NCI-H1105 treated with DMSO at 0.1 percent for 48 hours (cell line): ENCODE measurements at places on chromosomes 3 and 15.

GRCh38 chr3:149316437-149316836 is 17.0 kb downstream of the TM4SF18 start:
- no peak for DNase-seq

GRCh38 chr3:193929921-193930646 is 205.9 kb upstream of the HES1 start:
- no peak for DNase-seq

- DNase-seq: no peak
Measured at GRCh38 chr3:155462672-155463071, 169.2 kb upstream of the STRIT1 start.

DNA sequence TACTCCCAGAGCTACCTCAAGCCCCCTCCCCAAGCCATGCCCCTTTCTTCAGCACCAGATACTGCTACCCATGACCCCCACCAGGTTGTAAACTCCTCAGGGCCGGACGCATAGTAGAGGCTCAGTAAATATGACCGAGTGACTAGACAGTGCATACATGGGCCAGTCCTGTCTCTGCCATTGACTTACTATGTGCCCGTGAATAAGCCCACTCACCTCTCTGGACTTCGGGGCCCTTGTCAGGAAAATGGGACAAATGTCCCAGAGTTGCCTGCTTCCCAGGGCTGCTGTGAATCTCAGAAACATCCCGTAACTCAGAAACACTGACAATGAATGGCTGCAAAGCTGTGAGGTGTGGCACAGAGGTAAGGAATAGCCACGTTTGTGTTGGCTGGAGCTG is 48.2 kb upstream of the FGD5 start:
- DNase-seq: no peak

DNA sequence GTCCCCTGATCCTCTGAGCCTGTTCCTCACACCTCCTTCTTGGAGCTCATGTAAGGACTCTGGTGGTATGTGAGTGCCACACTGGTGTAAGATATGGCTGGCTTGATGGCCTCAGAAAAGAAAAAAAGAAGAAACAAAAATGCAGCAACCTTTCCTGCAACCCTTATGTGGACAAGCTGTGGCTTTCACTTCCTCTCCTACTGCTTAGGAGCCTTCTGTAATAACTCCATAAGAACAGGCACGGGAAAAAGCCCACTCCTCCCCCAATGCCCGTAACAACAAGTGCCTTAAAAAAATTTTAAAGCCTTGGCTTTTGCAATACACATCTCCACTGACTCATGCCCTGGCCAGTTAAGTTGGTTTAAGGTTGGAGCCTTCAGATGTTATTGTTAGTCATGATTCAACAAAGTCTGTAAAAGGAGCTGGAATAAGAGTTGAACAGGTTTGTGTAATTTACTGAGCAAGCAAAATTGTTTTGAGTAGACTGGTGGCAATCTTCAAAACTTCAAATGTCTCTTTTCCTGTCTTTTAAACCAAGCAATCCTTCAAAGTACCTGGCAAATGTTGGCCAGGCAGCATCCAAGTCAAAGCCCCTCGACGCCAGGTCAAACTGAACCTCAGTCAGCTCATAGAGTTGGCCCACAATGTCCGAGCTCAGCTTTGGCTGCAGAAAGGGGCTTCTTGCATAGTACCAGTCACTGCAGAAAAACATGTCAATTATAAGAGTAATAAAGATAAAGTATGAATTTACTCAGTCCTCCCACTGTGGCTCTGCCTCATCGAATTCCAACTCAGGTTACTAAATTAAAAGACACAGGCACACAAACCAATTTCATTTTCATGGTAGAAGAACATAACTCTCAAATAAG is 22.9 kb downstream of the FYCO1 start:
- DNase-seq: no peak

DNA sequence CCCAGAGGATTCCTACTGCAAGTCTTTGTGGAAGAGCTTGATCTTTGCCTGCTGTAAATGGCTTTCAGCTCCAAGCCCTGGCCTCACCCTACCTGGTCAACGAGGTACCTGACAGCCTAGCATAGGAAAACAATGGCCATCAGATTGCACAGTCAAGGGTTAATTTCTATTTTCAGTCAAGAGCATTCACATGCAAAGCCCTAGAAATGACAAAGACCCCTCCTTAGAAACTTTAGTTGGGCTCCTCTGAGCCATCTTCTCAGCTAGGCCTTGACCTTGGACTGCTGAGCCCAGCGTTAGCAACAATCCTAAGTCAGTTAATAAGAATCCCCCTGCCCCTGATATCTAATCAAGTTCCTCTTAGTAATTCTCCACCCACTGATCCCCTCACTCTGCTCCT is 18.5 kb downstream of the MESD start:
- no peak for DNase-seq

DNA sequence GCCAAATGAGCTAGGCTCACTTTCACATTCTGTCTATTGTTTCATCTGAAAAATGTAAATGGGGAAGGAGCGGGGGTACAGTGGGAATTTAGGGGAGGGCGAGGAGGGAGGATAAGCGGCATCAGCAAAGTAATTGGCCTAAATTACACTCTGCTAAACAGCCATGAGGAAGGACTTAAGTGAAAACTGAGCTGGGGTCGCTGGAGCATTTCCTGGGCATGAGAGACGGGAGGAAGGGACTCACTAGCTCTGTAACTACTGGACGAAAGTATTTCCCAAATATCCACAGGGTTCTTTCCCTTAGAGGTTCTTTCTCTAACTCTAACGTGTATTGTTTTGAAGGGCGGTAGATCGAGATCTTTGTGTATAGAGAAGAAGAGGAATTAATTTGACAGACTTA is 418.0 kb downstream of the SOX2 start:
- DNase-seq: no peak

- no peak for DNase-seq
Measured at GRCh38 chr3:137820366-137820765, 56.3 kb downstream of the SOX14 start.

- DNase-seq: no peak
Measured at GRCh38 chr3:44330444-44330843, 8.1 kb upstream of the TCAIM start.

DNA sequence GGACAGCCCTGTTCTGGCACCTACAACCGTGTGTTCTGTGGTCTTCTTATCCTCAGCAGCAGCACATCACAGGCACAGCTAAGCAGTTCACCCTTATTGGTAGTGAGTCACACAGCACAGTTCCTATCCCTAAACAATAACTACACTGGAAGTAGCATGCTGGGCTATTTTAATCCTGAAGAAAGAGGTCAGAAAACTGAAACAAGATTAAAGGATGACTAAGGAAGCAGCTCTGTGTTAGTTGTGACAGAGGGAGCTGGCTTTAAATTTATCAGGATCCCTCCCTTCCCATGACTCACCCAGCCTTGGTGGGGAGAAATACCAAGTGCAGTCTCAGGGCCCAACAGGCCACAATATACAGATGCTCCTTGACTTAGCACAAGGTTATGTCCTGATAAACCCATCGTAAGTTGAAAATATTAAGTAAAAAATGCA is 144.3 kb downstream of the ERC2 start:
- no peak for DNase-seq

GRCh38 chr3:150251187-150252062 is 156.7 kb upstream of the TSC22D2 start:
- DNase-seq: no peak

DNA sequence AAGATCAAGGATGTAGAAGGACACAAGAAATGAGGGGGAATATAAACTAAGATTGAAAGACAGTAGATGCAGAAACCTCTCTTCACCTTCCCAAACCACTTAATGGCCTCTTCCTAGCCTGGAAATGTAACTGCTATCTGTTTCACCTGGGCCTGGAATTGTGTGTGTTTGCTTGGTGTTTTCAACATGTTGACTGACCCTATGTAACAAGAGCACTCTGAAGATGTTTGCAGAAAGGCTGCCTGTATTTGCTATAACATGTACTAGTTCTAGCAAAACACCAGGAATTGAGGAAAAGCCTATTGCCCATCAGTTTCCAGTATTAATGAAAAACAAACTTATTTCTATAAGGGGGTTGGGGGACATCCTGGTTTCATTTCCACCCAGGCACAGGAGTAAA is 248.3 kb downstream of the WDR72 start:
- no peak for DNase-seq

- no peak for DNase-seq
Measured at GRCh38 chr3:147654827-147655226, 245.7 kb downstream of the ZIC1 start.

GRCh38 chr3:125202197-125202596 is 10.4 kb downstream of the SLC12A8 start:
- DNase-seq: no peak

DNA sequence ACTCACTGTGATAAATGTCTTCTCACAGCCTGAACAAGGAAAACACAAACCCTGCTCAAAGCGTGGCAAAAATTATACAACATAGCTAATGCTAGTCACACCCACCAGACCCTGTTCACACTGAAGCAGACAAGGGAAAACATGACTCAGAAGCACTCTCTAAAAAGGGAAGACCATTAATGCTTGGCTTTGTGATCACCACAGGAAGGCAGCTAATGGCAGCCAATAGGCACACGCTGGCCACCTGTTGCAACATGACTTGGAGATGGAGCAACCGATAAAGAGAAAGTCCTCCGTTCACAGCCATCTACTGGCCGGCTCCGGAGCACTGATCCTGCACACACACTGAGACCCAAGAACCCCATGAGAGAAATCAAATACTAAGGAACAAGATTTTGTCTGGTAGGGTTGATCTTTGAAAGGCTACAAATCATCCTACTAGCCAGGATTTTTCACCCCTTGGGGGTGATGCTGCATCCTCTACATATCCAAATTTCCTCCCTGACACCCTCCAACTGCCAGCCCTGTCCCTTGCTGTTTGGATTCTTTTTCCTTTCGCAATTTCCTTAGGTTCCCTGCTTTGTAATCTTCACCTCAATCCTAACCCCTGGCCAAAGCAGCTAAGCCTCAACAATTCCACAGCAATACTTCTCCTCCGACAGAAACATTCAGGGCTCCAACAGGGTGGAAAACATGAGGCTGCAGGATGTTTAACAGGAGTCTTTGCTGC is 3.2 kb downstream of the ZXDC start:
- peak; percentile 79 for DNase-seq

DNA sequence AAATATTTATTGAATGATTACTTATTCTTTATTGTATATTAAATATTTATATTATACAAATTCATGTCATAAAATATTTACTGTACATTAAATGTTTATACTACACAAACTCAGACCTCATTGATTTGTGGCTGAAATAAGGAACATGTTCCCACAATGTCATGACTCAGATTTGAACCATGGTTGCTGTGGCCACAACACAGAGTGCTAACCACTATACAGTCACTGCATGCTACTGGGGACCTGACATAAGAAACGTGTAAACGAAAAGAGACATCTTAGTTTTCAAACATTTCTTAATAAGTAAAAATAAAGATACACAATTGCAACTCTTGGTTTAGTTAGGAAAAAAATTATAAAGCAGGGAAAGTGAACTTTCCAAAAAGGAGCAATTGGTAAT is 99.1 kb upstream of the AGTR1 start:
- DNase-seq: no peak

DNA sequence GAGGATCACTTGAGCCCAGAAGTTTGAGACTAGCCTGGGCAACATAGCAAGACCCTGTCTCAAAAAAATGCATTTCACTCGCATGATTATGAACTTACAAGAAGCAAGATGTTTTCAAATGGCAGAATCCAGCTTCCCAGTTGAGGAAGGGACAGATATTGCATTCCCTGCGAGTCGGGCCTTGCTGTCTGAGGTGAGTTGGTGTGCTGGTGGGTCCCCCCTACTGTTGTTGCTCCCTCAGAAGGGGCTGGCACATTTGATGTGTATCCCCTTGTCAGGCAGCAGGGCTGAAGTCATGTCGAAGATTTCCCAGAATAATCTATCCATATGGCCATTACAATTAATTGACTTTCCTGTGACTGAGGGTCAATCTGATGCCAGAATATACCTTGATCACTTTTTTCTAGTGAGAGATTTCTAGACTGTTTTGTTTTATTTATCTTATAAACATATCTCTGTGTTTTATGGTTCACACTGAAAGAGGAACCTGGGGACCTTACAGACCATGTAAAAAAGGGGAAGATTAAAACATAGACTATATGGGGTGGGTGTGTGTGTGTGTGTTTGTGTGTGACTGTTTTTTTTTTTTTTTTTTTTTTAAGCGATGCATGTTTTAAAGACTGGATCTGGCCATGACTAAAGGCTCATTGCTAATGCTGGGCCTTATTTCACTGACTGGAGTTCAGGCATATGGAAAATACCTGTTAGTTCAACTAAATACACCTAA is 112.1 kb upstream of the MRPS22 start:
- no peak for DNase-seq

DNA sequence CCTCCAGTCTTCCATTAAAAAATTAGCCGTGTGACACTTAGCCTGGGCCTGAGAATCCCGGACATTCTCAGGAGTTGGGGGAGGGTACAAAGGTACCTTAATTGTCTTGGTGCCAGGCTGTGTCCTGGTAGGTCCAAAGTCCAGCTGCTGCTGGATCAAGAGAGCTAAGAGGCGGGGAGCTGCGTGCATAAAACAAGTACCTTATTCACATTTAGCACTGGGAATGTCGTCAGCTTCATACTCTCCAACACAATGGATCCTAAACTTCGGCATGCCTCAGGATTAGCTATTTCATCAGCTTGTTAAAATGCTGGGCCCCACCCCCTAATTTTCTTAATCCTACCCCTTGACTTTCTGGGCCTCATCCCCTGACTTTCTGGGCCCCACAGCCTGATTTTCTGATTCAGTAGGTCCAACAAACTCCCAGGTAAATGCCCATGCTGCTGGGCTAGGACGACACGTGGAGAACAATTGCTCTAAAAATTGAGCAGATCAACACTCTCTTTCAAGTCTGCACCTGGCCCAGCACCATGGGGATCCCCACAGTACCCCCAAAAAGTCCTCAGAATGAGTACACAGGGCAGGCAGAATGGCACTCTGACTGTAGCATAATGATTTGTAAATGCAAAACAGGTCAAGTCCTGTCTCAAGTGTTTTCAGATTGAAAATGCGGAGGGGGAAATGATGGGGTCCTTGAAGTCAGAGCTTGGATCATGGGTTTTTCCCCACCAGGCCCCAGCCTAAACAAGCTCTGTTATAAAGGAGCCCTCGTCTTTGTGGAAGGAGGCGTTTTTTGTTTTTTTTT is 5.6 kb upstream of the AEN start:
- no peak for DNase-seq

- no peak for DNase-seq
Measured at GRCh38 chr3:64111872-64112271, 88.6 kb upstream of the PSMD6 start.

DNA sequence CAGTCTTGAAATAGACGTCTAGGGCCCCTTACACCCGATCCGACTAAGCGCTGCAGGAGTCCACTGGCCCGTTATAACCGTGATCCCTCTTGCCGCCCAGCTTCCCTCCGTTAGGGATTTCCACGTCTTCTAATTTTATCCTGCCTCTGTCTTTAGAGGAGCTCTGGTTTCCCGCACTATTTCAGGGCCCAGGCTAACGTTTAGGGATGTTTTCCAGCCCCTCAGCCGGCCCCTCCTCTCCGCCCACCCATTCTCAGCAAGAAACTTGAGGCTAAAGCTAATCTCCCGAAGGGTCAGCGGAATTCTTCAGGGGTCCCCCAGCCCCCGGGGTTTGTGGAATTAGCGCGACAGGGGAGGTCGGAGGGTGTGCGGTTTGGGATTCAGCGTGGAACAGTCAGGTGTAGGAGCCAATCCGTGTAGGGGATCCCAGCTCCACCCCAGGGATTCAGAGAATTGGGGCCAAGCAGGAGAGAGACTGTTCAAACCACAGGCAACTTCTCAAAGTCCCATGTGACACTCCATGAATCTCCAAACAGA is 1.6 kb downstream of the PTX3 start:
- DNase-seq: peak; percentile 47

- no peak for DNase-seq
Measured at GRCh38 chr15:57017024-57017423, 98.6 kb downstream of the TCF12 start.

- DNase-seq: peak; percentile 78
Measured at GRCh38 chr3:173584838-173585831, 187.6 kb downstream of the NLGN1 start.
